ENCODE measurements at places on chromosomes 13 and 19.

- DNase-seq, result no peak
Measured at GRCh38 chr19:33859016-33859415, 62.3 kb downstream of the KCTD15 start.

DNA sequence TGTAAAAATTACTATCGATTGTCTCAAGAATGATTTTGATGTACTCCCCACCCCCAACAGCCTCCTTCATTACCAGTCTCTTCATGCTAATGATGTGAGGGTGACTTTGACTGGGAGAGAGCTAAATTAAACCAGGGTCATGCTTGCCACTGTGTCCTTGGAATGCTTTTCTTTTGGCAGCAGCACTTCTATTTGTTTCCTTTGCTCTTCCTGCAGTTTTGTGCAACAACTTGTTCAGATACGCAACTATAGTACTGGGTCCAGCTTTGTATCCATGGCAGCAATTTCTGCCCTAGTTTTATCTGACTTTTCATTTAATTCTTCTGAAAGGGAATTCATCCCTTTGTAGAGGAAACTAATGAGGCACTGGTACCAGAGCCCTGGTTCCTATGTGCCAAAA, 2792.1 kb downstream of the PCDH9 start:
- no peak for DNase-seq

DNA sequence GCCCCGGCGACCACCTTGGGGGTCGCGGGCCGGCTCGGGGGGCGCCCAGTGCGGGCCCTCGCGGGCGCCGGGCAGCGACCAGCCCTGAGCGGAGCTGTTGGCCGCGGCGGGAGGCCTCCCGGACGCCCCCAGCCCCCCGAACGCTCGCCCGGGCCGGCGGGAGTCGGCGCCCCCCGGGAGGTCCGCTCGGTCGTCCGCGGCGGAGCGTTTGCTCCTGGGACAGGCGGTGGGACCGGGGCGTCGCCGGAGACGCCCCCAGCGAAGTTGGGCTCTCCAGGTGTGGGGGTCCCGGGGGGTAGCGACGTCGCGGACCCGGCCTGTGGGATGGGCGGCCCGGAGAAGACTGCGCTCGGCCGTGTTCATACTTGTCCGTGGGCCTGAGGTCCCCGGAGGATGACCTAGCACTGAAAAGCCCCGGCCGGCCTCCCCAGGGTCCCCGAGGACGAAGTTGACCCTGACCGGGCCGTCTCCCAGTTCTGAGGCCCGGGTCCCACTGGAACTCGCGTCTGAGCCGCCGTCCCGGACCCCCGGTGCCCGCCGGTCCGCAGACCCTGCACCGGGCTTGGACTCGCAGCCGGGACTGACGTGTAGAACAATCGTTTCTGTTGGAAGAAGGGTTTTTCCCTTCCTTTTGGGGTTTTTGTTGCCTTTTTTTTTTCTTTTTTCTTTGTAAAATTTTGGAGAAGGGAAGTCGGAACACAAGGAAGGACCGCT, 729 bp downstream of the STK11 start:
- no peak for DNase-seq

- no peak for DNase-seq
Measured at GRCh38 chr13:29743201-29743786, 107.1 kb downstream of the UBL3 start.

- DNase-seq, result no peak
Measured at GRCh38 chr19:17570791-17571190, 15.3 kb downstream of the COLGALT1 start.

DNA sequence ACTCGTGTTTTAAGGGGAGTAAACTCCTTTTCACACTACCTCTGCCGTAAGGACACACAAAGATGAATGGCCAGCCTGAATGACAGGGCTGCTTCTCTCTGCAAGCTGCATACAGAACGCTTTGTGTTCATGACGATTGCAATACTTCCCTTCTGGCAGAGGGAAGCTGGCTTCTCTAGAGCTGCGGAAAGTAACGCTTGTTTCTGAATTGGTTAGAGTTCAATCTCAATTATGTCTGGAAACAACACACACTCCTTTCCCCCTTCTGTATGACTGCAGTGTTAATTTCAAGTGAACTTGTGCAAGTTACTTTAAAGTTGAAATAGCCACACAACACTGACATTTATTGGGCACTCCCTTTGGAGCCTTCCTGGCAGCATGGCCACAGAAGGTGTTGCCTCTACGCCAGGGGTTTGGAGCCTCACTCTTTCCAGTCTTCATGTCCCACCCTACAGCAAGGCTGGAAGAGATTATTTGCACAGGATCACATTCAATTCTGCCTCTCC, 242.6 kb downstream of the NDFIP2 start:
- DNase-seq, result no peak

- peak; percentile 56 for DNase-seq
Measured at GRCh38 chr19:1089891-1090290, 5.3 kb downstream of the POLR2E start.

- DNase-seq, result no peak
Measured at GRCh38 chr13:79434556-79434955, 28.5 kb upstream of the RBM26 start.

DNA sequence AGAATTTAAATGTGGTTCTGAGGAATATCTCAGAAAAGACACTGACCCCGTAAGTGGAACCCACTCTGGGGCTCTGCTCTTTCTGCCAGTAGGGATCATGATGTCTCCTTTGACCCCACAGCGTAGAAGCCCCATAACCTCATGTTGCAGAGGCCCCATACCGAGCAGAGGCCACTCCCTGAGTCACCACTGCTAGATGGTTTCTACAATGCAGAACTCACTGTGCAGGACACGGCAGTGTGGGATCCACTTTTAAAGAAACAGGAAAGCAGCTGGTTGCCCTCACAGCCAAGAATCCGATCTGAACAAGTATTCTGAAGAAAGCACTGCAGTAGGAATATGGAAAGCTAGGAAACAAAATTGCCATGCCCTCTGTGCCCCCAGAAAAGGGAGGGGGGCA, 4.2 kb downstream of the SLC7A1 start:
- DNase-seq, result no peak

DNA sequence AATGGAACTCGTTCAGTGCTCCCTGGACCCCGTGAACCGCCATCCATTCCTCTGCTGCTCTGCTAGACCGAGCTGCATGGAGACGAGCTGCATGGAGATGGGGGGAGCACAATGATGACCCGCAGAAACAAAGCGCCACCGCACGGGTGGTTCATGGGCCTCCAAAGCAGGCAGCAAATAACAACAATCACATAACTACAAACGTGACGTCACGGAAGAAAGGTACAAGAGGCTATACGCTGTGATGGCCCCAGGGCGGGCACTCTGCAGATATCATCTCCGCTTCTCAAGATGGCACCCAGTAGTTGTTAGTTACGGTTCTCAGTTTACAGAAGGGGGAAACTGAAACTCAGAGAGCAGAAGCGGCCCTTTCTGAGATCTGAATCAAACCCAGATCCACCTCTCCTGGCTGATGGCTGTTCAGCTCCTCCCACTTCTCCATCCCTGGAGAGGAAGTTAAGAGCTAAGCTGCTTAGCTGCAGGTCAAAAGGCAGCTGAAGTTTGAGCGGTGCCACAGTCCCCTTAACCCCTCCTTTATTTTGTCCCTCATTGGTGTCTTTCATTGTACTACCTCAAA, 1.7 kb downstream of the ATP13A1 start:
- DNase-seq, result peak; percentile 50

GRCh38 chr19:48190288-48190884, 19.9 kb downstream of the ZSWIM9 start:
- DNase-seq, result peak; percentile 6

DNA sequence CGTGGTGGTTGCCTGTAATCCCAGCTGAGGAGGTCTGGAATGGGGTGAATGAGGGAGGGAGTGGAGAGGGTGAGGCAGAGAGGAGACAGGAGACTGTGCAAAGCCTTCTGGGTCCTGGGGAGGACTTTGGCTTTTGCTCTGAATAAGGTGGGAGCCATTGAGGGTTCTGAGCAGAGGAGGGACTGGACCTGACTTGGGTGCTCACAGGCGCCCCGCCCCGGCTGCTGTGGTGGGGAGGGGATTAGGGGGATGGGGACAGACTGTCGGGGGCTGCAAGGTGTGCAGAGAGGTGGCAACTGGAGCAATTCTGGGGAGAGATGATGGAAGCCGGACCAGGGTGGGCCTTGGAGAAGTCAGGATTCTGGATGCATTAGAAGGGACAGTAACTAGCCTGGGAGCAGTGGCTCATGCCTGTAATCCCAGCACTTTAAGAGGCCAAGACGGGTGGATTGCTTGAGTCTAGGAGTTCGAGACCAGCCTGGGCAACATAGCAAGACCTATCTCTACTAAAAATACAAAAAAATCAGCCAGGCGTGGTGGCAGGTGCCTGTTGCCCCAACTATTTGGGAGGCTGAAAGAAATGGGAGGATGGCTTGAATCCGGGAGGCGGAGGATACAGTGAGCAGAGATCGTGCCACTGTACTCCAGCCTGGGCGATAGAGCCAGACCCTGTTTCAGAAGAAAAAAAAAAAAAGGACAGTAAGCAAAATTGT, 16.1 kb upstream of the NANOS3 start:
- no peak for DNase-seq

GRCh38 chr13:40480012-40480914, 186.2 kb downstream of the FOXO1 start:
- no peak for DNase-seq

DNA sequence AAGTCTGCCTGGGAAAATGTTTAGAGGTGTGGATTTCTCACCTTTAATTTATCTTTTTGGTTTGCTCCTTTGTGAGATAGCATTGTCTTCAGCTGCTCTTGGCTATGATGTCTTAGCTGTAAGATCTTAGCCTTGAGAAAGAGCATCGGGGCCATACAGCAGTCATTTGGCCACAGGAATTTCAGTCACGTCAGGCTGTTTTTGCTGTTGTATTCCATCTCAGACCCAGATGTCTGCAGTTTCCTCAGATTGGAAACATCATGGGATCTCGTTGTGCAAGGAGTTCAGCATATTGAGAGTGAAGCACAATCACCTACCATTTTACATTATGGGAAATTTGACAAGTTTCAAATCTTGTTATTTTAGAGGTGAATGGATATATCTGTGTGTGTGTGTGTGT, 89.3 kb upstream of the C1QTNF9B start:
- DNase-seq, result no peak

DNA sequence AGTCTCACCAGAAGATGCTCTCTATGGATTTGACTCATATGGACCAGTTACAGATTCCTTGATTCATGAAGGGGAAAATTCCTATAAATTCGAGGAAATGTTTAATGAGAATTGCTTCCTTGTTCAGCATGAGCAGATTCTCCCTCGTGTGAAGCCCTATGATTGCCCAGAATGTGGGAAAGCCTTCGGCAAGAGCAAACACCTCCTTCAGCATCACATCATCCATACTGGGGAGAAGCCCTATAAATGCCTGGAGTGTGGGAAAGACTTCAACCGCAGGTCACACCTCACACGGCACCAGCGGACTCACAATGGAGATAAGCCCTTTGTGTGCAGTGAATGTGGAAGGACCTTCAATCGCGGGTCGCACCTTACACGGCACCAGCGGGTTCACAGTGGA, 10.7 kb downstream of the ZNF460 start:
- DNase-seq, result no peak

DNA sequence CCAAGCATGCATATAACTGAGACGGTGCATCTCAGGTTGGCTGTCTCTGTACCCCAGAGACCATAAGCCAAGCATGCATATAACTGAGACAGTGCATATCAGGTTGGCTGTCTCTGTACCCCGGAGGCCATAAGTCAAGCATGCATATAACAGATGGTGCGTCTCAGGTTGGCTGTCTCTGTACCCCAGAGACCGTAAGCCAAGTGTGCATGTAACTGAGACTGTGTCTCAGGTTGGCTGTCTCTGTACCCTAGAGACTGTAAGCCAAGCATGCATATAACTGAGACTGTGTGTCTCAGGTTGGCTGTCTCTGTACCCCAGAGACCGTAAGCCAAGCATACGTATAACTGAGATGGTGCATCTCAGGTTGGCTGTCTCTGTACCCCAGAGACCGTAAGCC, 30.8 kb downstream of the NLRP4 start:
- no peak for DNase-seq

DNA sequence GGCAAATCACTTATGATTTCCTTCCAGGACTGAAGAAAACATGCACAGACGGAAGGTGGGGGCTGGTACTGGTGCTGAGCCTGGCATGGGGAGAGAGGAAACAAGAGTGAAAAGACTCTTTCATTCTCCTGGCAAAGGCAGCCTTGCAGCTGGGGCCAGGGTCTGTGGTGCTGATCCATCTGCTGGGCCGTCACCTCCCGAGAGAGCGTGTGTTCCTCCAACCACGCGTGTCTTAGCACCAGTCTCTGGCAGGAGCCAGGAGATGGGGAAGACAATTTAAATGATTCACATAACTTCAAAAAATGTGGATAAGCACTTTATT, 23.9 kb upstream of the SPART start:
- DNase-seq, result no peak

DNA sequence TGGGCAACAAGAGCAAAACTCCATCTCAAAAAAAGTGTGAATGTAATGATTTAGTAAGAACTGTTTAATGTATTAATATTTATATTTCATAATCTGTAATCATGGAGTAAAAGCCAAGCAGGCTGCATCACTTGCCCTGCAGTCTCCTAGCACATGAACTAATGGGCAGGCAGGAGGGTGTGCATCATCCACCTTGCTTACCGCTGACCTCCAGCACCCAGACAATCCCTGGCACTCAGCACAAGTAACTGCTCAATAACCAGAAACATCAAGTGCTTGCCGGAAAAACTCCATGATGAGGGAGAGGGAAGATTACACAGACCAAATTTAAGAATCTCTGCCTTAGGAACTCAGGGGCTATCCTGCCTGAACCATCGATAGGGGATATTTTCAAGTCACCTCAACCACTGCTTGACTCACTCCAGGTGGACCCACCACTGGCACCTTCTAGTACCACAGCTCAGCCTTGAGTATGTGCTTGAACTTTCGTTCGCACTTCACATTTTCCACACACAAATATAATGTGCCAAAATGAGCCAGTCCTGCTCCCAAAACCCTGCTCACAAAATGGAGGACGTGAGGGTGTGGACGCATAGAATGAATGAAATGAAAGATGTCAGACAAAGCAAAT, 18.6 kb downstream of the BRD4 start:
- no peak for DNase-seq

- DNase-seq, result no peak
Measured at GRCh38 chr19:17172624-17173345, 42.4 kb upstream of the USE1 start.

DNA sequence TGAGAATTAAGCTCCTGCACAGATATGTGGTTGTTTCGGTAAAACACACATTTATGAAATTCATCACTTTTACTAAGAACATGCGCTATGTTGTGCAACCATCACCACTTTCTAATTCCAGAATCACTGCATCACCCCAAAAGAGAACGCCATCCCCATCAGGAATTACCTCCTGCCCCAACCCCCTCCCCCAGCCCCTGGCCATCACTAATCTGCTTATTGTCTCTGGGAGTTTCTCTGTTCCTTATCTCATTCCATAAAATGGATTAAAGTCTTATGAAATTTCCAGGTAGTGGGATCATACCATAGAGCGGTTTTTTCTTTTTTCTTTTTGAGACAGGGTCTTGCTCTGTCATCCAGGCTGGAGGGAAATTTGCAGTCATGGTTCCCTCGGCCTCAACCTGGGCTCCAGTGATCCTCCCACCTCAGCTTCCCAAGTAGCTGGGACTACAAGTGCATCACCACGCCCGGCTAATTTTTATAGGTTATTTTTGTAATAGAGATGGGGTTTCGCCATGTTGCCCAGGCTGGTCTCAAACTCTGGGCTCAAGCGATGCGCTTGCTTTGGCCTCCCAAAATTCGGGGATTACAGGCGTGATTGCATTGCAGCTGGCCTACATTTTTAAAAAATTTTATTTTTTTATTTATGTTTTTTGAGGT, 3.5 kb downstream of the ZSCAN5B start:
- DNase-seq, result no peak

Measured in CD4-positive, alpha-beta T cell treated with Interleukin-2 at 100 ng/mL for 4 hours (primary cell).